Stimulated activated memory B cell treated with anti-CD40 and anti-IgM and Interleukin-4, amounts not matched to agents 10 μg/mL and 1 μg/mL and 100 μg/mL, for 72 hours (primary cell): ENCODE measurements at places on chromosomes 1 and 21.
A peak's percentile ranks its signal among the peaks of the same experiment; 100 is the strongest.

DNA sequence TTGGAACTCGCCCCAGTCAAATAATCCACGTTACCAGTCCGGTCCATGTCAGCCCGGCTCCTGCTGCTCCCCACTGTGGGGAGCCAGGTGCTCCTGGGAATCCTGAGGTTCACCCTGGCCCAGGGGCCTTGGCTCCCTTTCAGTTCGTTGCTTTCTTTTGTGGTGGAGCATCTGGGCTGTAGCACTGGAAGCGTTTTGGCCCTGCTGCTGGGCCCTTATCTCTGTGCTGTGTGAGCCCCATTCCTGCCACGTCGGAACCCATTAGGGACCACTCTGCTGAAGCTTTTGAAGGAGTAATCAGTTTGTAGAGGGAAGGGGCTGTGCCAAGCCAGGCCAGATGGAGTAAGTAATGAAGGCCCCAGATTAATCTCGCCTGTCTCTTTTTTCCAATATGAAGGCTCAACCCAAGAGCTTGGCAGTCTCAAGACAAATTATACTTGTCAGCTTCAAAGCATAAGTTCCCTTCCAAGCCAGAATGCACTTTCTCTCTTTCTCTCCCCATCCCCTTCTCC, 82.3 kb downstream of the PGM1 start:
- no peaks in the 10 kb centered on the region for H3K4me1 ChIP-seq
- no peak overlapping the region for H3K27ac ChIP-seq
- no peak overlapping the region for H3K4me3 ChIP-seq
- H3K27me3 ChIP-seq, result no peaks in the 10 kb centered on the region
- H3K36me3 ChIP-seq, result peaks cover 8% of the 10 kb centered on the region

DNA sequence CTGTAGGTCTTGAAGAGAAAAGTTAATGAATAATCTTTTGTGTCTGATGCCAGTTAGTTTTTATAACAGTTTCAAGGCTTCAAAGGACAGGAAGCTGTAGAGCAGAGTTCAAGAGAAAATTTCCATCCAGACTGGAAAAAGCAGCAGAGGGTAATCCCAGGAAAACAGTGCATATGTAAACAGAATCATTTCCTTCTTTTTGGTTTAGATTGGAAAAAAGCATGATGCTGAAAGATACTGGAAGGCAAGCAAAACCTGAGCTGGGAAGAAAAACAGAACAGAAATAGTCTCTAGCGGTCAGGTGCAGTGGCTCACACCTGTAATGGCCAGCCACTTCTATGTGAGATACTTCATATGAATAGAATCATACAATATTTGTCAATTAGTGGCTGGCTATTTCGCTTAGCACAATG, 71.9 kb downstream of the ZSWIM5 start:
- no peaks in the 10 kb centered on the region for H3K36me3 ChIP-seq
- peaks cover 5% of the 10 kb centered on the region for H3K27me3 ChIP-seq
- H3K4me1 ChIP-seq, result no peaks in the 10 kb centered on the region
- no peak overlapping the region for H3K27ac ChIP-seq
- no peak overlapping the region for H3K4me3 ChIP-seq
- ATAC-seq, result no peak

DNA sequence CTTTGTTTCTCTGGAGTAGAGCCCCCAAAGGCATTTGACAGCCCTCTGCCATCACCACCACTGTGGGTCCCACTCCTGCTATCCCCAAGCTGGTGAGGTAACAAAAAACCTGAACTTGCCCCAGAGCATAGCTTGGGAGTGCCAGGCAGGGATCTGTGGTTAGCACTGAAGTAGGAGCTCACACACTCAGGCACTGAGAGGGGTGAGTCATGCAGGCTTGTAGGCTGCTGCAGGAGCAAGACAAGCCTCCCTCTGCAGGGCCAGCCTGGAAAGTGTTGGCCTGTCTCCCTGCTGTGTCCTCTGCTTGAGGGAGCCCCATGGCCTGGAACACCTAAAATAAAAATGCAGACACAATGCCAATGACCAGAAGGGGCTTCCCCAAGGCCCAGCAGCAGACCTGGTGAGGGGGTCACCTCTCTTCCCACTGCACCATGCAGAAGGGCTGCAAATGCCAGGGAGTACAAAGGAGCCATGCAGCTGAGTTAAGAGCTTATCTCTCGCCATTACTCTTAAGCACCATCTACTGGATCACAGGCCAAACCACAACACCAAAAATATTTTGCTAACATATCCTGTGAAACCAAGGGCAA, 108.9 kb upstream of the POGK start:
- no peak overlapping the region for H3K4me3 ChIP-seq
- no peaks in the 10 kb centered on the region for H3K36me3 ChIP-seq
- ATAC-seq, result no peak
- no peaks in the 10 kb centered on the region for H3K4me1 ChIP-seq
- no peak overlapping the region for H3K27ac ChIP-seq
- H3K27me3 ChIP-seq, result peaks cover 50% of the 10 kb centered on the region

GRCh38 chr21:37263827-37264600, 3.1 kb downstream of the VPS26C start:
- H3K36me3 ChIP-seq, result no peaks in the 10 kb centered on the region
- H3K27ac ChIP-seq, result no peak overlapping the region
- no peak for ATAC-seq
- H3K4me1 ChIP-seq, result peaks cover 6% of the 10 kb centered on the region
- no peaks in the 10 kb centered on the region for H3K27me3 ChIP-seq

DNA sequence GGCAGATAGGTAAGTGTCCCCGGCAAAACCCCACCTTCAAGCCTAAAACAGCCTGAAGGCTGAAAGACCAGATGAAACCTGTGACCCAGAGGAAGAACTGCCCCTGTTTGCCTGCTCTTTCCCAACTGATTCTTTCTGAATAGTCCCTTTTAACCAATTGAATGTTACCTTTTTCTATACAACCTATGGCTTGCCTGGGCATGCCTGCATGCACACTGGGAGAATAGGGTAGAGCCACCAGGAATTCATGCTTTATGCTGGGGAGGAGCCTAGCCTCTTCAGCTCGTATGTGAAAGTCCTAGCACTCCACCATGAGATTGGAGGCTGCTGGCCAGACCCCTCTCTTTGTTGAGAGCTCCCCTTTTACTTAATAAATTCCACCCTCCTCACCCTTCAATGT, 340.0 kb downstream of the PTBP2 start:
- H3K36me3 ChIP-seq, result no peaks in the 10 kb centered on the region
- no peaks in the 10 kb centered on the region for H3K27me3 ChIP-seq
- no peak overlapping the region for H3K27ac ChIP-seq
- no peak overlapping the region for H3K4me3 ChIP-seq
- ATAC-seq, result no peak

- no peaks in the 10 kb centered on the region for H3K4me1 ChIP-seq
- no peaks in the 10 kb centered on the region for H3K27me3 ChIP-seq
- no peaks in the 10 kb centered on the region for H3K36me3 ChIP-seq
- no peak for ATAC-seq
- no peak overlapping the region for H3K27ac ChIP-seq
These were observed 561.0 kb downstream of the LTN1 start for GRCh38 chr21:28431527-28432200.

DNA sequence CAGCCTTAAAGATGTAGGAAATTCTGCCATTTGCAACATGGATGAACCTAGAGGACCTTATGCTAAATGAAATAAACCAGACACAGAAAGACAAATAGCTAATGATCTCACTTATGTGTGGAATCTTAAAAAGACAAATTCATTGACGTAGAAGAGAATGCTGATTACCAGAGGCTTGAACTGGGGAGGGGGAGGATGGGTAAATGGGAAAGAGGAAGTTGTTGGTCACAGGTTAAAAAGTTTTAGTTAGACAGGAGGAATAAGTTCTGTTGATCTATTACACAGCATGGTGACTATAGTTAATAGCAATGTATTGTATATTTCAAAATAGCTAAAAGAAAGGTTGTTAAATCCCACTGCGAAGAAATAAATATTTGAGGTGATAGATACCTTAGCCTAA, 62.8 kb downstream of the PKN2 start:
- peaks cover 47% of the 10 kb centered on the region for H3K36me3 ChIP-seq
- H3K27me3 ChIP-seq, result no peaks in the 10 kb centered on the region
- no peak for ATAC-seq
- H3K4me3 ChIP-seq, result no peak overlapping the region

GRCh38 chr21:37193676-37194075, 73.5 kb downstream of the VPS26C start:
- H3K27ac ChIP-seq, result no peak overlapping the region
- no peak for ATAC-seq
- no peak overlapping the region for H3K4me3 ChIP-seq
- no peaks in the 10 kb centered on the region for H3K27me3 ChIP-seq
- peaks cover 76% of the 10 kb centered on the region for H3K36me3 ChIP-seq
- H3K4me1 ChIP-seq, result no peaks in the 10 kb centered on the region

DNA sequence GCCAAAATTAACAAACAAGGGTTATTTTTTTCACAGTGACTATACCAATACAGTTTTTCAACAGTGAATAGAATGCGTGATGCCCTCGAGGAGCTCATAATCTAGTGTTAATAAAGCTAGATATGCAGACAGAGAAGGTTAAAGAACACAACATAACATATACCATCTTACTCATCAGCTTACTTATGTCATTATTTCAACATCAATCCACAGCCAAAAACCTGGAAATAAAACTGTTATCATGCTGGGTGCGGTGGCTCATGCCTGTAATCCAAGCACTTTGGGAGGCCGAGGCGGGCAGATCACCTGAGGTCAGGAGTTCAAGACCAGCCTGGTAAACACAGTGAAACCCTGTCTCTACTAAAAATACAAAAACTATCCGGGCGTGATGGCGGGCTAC, 6.1 kb downstream of the STX6 start:
- no peaks in the 10 kb centered on the region for H3K27me3 ChIP-seq
- H3K4me3 ChIP-seq, result no peak overlapping the region
- peaks cover 22% of the 10 kb centered on the region for H3K36me3 ChIP-seq
- ATAC-seq, result no peak

- H3K36me3 ChIP-seq, result peaks cover 44% of the 10 kb centered on the region
- H3K27ac ChIP-seq, result peak overlapping the region; percentile 51
- peak; percentile 56 for ATAC-seq
- H3K4me3 ChIP-seq, result no peak overlapping the region
- no peaks in the 10 kb centered on the region for H3K27me3 ChIP-seq
These were observed 96.2 kb downstream of the ZMYM4 start for GRCh38 chr1:35364741-35365140.

GRCh38 chr1:184632415-184633175, 122.1 kb downstream of the EDEM3 start:
- no peaks in the 10 kb centered on the region for H3K27me3 ChIP-seq
- no peak overlapping the region for H3K4me3 ChIP-seq
- H3K27ac ChIP-seq, result no peak overlapping the region
- no peaks in the 10 kb centered on the region for H3K4me1 ChIP-seq
- no peak for ATAC-seq
- no peaks in the 10 kb centered on the region for H3K36me3 ChIP-seq

GRCh38 chr1:2916706-2917105, 104.6 kb upstream of the ACTRT2 start:
- no peaks in the 10 kb centered on the region for H3K4me1 ChIP-seq
- H3K27me3 ChIP-seq, result peaks cover 2% of the 10 kb centered on the region
- ATAC-seq, result no peak
- H3K4me3 ChIP-seq, result no peak overlapping the region
- no peak overlapping the region for H3K27ac ChIP-seq

GRCh38 chr1:64459743-64460142, 10.2 kb upstream of the CACHD1 start:
- ATAC-seq, result no peak
- no peak overlapping the region for H3K27ac ChIP-seq
- no peak overlapping the region for H3K4me3 ChIP-seq

- H3K4me1 ChIP-seq, result no peaks in the 10 kb centered on the region
- ATAC-seq, result no peak
- no peaks in the 10 kb centered on the region for H3K27me3 ChIP-seq
These were observed 140.5 kb downstream of the IFI44 start for GRCh38 chr1:78790174-78790573.

DNA sequence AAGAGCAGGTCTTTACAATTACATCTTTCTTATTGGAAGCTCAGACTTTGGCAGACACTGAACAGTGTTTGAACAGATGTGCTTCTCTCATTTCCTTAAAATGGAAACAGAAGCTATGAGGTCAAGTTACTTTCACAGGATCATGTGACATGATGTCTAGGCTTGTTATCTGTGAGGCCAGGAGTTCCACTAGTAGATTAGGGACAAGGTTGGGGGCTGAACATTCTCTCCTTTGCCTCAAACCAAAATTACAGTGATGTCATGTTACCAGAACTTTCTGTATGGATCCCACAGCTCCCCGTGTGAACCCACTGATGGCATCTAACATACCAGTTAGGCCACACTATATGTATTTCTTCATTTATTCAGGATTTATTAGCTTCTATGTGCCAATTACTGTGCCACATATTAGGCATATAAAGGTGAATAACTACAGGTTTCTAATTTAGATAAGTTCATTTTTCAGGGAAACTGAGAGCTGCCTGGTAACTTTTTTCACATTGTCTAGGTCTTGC, 6.0 kb downstream of the DYNLT5 start:
- no peak overlapping the region for H3K27ac ChIP-seq
- ATAC-seq, result peak; percentile 86
- no peaks in the 10 kb centered on the region for H3K36me3 ChIP-seq
- H3K27me3 ChIP-seq, result peaks cover 2% of the 10 kb centered on the region
- no peak overlapping the region for H3K4me3 ChIP-seq

DNA sequence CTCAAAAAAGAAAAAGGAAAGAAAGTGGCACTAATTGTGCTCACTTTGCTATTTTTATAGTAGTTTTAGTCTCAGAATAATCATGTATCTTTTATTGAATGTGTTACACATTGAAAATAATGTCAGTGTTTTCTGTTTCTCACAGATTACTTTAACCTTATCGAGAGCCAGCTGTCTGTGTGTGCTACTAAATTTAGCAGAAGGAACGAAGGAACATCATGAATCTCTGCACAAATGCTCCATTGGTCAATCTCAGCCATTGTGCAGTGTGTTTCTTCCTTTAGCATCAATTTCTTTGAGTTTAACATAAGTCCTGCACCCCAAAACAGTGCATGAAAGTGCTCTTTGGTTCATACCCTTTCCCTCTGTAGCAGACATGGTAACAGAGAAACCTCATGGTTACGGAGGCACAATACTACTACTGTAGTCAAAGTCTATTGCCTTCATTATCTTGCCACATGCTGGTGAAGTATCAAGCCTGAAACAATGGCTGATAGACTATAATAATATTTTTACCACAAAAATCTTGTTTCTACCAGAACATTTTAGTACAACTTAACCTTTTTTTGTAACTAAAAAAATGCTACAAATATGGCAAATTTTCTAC, 310.0 kb downstream of the HMCN1 start:
- no peaks in the 10 kb centered on the region for H3K27me3 ChIP-seq
- no peak overlapping the region for H3K27ac ChIP-seq
- no peak for ATAC-seq
- H3K4me1 ChIP-seq, result no peaks in the 10 kb centered on the region
- no peaks in the 10 kb centered on the region for H3K36me3 ChIP-seq

DNA sequence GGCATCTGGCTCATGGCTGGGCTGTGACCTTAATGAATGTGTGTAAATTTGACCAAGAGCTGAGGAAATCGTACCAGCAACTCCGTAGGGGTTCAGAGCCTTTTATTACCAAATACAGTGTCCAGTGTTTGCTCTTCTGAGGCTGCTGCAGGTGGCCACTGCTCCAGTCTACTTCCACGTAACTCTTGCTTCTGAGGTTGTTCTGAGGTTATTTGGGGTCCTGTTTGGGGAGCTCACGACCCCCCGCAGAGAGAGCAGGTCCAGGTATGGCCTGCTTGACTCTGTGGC, 33.6 kb downstream of the MAN1C1 start:
- no peaks in the 10 kb centered on the region for H3K36me3 ChIP-seq
- H3K27me3 ChIP-seq, result peaks cover 52% of the 10 kb centered on the region
- H3K4me3 ChIP-seq, result no peak overlapping the region
- no peak for ATAC-seq
- H3K4me1 ChIP-seq, result no peaks in the 10 kb centered on the region
- H3K27ac ChIP-seq, result no peak overlapping the region

GRCh38 chr21:31382060-31382459, 38.0 kb upstream of the TIAM1 start:
- no peak overlapping the region for H3K4me3 ChIP-seq
- H3K4me1 ChIP-seq, result no peaks in the 10 kb centered on the region
- H3K27ac ChIP-seq, result no peak overlapping the region
- H3K36me3 ChIP-seq, result no peaks in the 10 kb centered on the region
- no peak for ATAC-seq

- no peak for ATAC-seq
- H3K36me3 ChIP-seq, result no peaks in the 10 kb centered on the region
These were observed 86.5 kb upstream of the IPO9 start for GRCh38 chr1:201742476-201742875.
